ENCODE measurements at places on chromosomes 2 and 18.

GRCh38 chr2:183948861-183949260 lies 649.5 kb upstream of the ZNF804A start:
- DNase-seq, result no peak

DNA sequence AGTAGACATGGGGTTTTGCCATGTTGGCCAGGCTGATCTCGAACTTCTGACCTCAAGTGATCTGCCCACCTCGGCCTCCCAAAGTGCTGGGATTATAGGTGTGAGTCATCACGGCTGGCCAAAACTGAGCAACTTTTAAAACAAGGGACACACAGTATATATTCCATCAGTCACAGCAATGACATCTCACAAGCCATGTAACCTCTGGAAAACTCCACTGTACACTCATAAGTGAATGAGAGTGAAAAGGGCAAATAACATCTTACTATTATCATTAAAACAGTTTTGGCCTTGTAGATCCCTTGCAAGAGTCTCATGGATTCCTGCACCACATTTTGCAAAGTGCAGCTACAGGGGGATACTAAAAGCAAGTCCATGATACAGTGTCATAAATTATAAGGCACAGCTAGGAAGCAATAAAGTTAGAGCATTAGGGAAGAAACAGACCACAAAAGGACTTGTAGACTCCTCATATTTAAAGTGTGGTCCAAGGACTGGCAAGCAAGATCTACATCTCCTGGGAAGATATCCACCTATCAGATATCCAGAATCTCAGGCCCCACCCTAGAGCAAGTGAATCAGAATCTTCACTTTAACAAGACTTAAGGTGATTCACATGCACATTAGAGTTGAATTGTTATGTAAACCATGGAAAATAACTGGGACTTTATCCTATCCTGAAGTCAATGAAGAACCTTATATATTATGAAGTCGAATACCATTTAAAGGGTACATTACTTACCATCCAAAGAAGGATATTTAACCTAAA lies 5.7 kb downstream of the SMC6 start:
- no peak for DNase-seq

- DNase-seq, result no peak
Measured at GRCh38 chr18:67670024-67670543, 153.6 kb upstream of the DSEL start.

DNA sequence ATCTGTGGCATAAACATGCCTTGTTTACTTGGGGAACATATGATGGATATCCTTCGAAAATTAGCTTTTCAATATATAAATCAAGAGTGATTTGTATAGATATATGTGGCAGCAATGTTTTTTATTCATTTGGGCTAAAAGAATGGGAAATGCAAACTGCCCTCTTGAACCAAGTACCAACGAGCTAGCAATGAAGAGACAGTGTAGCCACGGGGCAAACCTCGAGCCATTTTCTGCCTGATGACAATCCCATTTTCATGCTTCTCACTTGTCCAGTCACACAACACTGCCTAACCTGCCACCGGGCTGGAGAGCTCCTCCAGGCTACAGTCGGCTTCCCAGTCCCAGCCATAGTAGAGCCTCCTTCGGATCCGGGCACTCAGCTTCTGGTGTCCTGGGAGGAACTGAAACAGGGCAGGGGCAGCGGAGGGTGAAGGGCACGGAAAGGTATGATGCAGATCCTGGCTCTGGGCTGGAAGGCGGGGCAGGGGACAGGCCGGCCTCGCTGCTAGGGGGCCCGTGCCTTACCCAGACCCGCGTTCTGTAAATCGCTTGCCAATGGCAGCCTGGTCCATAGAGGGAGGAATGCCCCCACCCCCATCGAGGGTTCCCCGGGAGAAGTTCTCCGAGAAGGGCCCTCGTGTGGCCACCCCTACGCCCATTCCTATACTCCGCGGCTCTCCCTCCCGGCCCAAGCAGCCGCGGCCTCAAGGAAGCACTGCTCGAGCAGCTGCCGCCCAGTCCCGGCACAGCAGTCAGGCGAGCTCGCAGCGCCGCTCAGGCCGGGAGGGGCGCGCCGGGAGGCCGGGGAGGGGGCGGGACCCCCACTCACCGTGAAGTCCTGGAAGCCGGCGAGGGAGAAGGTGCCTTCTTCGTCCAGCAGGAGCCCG lies 552 bp downstream of the CNPPD1 start:
- DNase-seq, result no peak

DNA sequence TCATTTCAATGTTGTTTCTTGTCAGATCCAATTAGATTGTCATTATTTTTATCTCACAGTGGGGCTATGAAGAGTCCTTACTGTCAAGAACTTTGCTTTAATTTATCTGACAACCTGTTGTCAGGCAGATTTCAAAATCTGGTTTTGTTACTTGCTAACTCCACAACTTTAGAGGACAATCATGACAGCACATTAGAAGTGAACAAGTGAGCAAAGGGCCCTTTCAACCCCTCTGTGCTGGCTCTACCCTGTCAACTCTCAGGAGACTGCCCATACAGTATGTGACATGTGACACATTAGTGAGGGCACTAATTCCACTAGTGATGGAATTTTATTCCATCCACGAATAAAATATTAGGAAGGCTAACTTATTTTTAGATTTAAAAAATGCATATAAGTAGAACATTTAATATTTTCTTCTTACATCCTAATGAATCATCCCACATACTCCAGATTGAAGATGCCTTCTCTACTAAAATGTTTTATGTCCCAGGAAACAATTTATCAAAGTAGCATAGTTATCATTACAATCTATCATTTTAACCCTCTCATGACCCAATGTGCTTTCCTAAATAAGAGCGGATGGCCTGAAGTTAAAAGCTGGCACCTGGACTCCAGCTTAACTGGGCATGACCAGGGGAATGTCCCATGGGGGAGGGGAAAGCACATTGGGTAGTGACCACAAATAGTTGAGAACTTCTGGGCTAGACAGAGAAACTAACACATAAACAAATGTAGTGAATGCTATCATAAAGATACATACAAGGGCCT lies 97.6 kb upstream of the PPP1CB start:
- no peak for DNase-seq

DNA sequence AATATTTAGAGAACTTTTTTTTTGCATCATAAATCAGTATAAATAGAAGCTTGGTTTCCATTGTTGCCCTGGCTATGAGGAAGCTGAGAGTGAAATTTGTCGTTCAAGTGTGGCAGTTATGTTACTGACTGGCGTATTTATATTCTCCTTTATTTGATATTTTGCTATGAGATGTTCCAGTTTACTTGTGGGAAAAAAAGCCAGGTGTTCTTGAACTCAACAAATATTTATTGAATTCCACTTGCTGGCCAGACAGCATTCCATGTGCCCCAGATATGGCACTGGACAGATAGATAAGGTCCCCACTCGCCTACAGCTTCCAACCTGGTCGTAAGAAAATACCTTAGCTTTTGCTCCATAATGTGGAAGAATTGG lies 44.7 kb downstream of the NEDD4L start:
- no peak for DNase-seq
